Vagina (tissue), 2 donors: ENCODE measurements at places on chromosomes 3 and 15. TPM values are rescaled to one million over a fixed set of nuclear protein-coding genes. Genes with fewer than 3 reads are reported as not detected.

Gene SRGAP3
- 20.6 TPM for total RNA-seq

DNA sequence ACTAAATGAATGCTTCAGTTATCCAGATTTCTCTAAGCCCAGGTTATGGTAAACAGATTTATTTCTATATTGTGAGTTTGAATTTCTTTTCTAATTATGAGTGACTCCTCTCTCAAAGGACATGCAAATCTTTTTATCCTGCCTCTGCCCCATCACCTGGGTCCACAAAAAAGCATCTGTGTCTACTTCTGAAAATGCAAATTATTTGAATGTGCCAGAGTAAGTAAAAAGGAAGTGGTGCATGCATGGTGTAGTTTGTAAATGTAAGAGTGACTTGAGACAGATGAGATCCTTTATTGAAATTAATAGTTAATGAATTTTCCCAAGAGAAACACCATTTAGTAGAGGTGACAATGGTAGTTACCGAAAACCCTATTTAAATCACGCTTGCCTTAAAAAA lies 26.9 kb downstream of the MCTP2 start:
- H3K36me3 ChIP-seq = no peaks in the 10 kb centered on the region
- DNase-seq = no peak
- H3K27ac ChIP-seq = no peak overlapping the region
- H3K4me1 ChIP-seq = no peaks in the 10 kb centered on the region
- no peaks in the 10 kb centered on the region for H3K27me3 ChIP-seq
- H3K4me3 ChIP-seq = no peak overlapping the region

DNA sequence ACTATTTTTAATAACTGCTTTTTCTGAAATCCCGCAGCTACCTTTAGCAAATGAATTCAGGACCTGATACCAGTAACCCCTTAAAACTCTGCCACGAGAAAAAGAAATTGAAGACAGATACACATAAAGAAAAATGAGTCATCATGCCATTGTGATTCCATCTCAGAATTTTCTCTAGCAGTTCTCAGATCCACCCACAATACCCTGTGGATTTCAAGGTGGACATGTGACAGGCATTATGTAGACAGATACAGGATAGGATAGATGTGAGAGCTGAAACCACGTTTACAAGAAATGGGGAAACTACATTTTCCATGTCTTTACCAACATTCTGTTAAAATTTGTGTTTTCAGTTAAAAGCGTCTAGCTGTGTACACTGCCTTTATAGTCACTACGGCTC lies 291.9 kb upstream of the NR2F2 start:
- H3K4me3 ChIP-seq = no peak overlapping the region
- H3K27me3 ChIP-seq = no peaks in the 10 kb centered on the region
- no peaks in the 10 kb centered on the region for H3K36me3 ChIP-seq
- no peak for DNase-seq
- no peaks in the 10 kb centered on the region for H3K4me1 ChIP-seq
- no peak overlapping the region for H3K27ac ChIP-seq

GRCh38 chr3:164524201-164524600 lies 554.1 kb downstream of the SI start:
- no peak for DNase-seq
- no peaks in the 10 kb centered on the region for H3K27me3 ChIP-seq
- H3K36me3 ChIP-seq = no peaks in the 10 kb centered on the region
- no peaks in the 10 kb centered on the region for H3K4me1 ChIP-seq
- H3K27ac ChIP-seq = no peak overlapping the region
- H3K4me3 ChIP-seq = no peak overlapping the region

Gene NCEH1
- 7.4 TPM for total RNA-seq

- H3K4me1 ChIP-seq = peaks cover 17% of the 10 kb centered on the region
- no peak for DNase-seq
- H3K4me3 ChIP-seq = no peak overlapping the region
- H3K36me3 ChIP-seq = peaks cover 6% of the 10 kb centered on the region
- no peaks in the 10 kb centered on the region for H3K27me3 ChIP-seq
Observed at GRCh38 chr3:113279686-113280085, 68.3 kb downstream of the BOC start.

Gene CHST2
- total RNA-seq = 12.5 TPM

Gene RETNLB
- total RNA-seq = not detected

DNA sequence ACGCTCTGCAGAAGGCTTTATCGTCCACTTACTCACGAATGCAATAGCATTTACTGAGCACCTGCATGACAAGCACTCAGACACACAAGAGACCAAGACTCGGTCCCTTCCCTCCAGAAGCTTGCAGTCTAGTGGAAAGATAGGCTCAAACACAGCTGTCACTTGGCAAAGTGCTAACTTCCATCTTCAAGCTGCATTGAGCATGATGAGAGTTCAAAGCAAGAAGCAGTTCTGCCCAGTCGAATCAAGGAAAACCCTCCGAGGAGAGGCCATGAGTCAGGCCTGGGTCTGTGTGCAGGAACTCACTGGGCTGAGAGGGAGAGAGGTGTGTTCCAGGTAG lies 51.5 kb downstream of the C3orf20 start:
- peaks cover 4% of the 10 kb centered on the region for H3K4me1 ChIP-seq
- no peaks in the 10 kb centered on the region for H3K36me3 ChIP-seq
- H3K4me3 ChIP-seq = no peak overlapping the region
- peak; percentile 85 for DNase-seq

GRCh38 chr15:77748078-77749064 lies 115.7 kb upstream of the LINGO1 start:
- H3K4me1 ChIP-seq = peaks cover 6% of the 10 kb centered on the region
- no peak overlapping the region for H3K27ac ChIP-seq
- H3K27me3 ChIP-seq = no peaks in the 10 kb centered on the region

- H3K27ac ChIP-seq = no peak overlapping the region
- H3K4me1 ChIP-seq = no peaks in the 10 kb centered on the region
- H3K27me3 ChIP-seq = no peaks in the 10 kb centered on the region
- no peak overlapping the region for H3K4me3 ChIP-seq
- no peaks in the 10 kb centered on the region for H3K36me3 ChIP-seq
Observed at GRCh38 chr3:179541094-179541493, 21.6 kb upstream of the ACTL6A start.

DNA sequence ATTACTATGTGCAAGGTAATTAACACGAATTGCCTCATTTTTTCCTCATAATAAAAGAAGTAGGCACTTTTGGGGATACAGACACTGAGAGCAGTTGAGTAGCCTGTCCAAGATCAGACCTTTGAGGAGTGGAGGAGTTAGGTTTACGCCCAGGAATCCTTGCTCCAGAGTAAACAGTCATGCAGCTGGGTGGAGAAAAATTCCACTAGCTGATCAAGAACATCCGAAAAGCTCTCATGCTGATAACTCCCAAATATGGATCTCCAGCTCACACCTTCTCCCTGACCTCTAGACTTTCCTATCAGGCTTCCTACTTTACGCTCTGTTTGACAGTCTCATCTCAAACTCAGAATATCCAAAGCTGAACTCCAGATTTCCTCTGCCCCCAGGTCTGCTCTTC lies 53.3 kb downstream of the ST6GAL1 start:
- H3K27ac ChIP-seq = no peak overlapping the region
- DNase-seq = no peak
- H3K27me3 ChIP-seq = no peaks in the 10 kb centered on the region
- H3K36me3 ChIP-seq = no peaks in the 10 kb centered on the region
- no peak overlapping the region for H3K4me3 ChIP-seq

Gene KY
- 3.7 TPM for total RNA-seq

DNA sequence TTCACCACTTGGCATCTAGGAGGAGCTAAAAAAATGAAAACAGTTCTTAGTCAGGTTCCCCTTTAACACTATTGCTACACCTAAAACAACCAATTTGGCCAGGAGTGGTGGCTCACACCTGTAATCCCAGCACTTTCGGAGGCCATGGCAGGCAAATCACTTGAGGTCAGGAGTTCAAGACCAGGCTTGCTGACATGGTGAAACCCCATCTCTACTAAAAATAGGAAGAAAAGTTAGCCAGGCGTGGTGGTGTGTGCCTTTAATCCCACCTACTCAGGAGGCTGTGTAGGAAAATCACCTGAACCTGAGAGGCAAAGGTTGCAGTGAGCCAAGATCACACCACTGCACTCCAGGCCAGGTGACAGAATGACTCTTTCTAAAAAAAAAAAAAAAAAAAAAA lies 124.1 kb downstream of the DGKG start:
- no peaks in the 10 kb centered on the region for H3K27me3 ChIP-seq
- no peak for DNase-seq
- no peak overlapping the region for H3K4me3 ChIP-seq

DNA sequence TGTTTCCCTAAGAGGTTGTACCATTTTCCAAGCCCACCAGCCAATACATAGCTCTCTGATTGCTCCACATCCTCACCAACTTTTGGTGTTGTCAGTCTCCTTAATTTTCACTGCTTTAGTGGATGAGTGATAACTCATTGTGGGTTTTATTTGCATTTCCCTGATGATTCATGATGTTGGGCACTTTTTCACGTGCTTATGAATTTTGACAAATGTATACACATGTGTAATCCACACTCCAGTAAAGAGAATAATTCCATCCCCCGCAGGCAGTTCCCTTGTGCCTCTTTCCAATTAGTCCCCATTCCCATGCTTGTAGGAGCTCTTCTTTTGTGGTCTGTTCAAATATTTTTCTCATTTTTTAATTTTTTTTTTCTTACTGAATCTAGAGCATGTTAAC lies 52.4 kb downstream of the ANP32A start:
- no peak overlapping the region for H3K4me3 ChIP-seq
- peak; percentile 4 for DNase-seq
- no peaks in the 10 kb centered on the region for H3K4me1 ChIP-seq
- H3K27me3 ChIP-seq = no peaks in the 10 kb centered on the region
- H3K27ac ChIP-seq = no peak overlapping the region
- no peaks in the 10 kb centered on the region for H3K36me3 ChIP-seq

Gene SIDT1
- total RNA-seq = 44.0 TPM

Gene ROPN1
- not detected for total RNA-seq
